Activated effector memory CD4-positive, alpha-beta T cell treated with Interleukin-2 at 50 U/mL for 16 hours (primary cell): ENCODE measurements at places on chromosomes 3 and 15.

- no peak for DNase-seq
These were observed 37.6 kb upstream of the ATP11B start for GRCh38 chr3:182755712-182756111.

DNA sequence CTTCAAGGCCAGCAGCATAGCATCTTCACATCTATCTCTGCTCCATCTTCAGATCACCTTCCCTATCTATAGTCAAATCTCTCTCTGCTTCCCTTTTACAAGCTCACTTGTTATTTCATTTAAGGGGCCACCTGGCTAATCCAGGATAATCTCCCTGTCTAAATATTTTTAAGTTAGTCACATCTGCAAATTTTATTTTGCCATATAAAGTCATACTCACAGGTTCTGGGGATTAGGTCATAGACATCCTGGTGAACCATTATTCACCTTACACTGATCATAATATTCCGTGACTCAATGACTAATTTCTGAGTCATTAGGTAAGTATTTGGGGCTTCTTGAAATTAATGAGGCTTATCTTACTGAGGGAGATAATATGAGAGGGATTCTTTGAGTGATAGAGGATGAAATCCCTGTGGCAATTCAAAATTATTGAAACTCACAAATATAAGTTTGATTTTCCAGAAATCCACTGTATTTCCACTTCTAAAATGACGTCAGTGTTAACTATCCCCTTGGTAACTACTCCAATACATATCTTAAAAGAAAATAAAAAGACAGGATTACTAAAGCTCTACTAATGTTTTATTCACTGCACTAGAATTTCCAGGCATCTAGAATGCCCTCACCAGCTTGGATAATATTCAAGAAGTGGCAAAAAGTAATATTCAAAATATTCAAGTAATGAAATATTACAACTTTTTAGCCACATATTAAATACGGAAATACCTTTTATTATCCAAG is 93.7 kb upstream of the RBMS3 start:
- DNase-seq = no peak

GRCh38 chr15:25778161-25778560 is 85.0 kb downstream of the ATP10A start:
- no peak for DNase-seq

DNA sequence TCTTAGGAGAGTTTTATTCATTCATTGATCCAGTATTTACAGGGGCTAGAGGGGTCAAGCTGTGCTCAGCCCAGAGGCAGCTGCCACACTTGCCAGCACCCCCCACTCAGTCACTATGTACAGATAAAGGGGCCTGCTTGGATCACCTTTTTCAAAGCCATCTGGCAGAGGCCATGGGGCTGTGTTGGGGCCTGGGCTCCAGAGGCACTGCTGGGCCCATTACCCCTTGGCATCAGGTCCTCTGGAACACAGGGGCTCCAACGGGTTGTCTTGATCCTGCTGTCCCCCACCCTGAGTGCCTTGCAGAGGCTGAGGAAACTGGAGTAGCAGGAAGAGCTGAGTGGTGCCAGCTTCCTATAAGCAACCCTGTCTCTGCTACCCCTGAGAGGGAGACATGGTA is 43.9 kb downstream of the SEMA3G start:
- DNase-seq = no peak

- DNase-seq = no peak
These were observed 30.4 kb downstream of the VGLL3 start for GRCh38 chr3:86960550-86960949.

DNA sequence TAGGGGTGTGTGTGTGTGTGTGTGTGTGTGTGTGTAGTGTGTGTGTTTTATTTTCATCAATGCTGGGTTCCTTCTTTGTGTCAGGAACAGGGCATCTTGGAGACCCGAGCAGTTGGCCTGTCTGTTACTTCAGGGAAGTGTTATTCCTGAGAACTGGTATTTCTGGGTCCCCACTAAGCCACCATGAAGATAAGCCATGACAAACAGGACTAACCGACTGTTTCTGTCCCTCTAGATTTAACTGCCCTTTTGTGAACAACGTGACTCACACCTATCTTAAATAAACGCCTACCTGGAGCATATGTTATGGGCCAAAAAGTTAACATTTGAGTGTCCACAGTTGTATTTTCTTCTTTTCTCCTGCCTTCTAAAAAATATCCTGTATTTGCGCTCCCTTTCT is 19.5 kb downstream of the SIDT1 start:
- DNase-seq = no peak

- no peak for DNase-seq
These were observed 7.4 kb downstream of the RRP9 start for GRCh38 chr3:51934139-51934850.

DNA sequence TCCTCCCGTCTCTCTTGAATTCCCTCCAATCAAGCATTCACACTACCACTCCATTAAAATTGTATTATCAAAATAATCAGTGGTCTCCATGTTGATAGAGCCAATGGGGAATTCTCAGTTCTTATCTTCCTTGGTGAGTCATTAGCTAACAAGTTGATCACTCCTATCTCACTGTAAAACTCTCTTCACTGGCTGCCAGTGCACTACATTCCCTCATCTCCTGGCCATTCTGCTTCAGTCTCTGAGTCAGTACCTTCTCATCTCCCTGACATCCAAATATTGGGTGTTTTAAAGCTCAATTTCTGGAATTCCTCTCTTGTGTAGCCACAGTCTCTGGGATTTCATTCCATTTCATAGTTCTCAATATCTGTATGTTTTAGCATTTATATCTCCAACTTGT is 175.2 kb downstream of the ALDH1A2 start:
- no peak for DNase-seq

GRCh38 chr15:25738171-25738965 is 124.8 kb downstream of the ATP10A start:
- no peak for DNase-seq

DNA sequence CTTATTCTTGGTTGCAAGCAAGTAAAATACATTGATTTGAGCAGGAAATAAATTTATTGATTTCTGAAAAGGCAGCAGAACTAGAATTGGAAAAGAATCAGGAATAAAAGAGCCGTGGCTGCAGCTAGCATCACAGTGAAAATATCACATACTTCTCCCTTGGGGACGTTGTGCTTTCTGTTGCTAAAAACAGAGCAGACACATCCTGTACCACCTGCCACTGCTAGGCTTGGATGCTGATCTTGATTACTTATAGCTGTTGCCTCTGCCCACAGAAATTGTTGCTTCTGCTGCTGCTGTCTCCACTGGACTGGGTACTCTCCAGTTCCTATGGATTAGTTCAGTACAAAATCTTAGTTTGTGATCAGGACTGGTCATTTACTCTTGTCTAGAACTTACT is 283.8 kb downstream of the C3orf38 start:
- no peak for DNase-seq

GRCh38 chr15:41150279-41150678 is 34.2 kb upstream of the INO80 start:
- no peak for DNase-seq

DNA sequence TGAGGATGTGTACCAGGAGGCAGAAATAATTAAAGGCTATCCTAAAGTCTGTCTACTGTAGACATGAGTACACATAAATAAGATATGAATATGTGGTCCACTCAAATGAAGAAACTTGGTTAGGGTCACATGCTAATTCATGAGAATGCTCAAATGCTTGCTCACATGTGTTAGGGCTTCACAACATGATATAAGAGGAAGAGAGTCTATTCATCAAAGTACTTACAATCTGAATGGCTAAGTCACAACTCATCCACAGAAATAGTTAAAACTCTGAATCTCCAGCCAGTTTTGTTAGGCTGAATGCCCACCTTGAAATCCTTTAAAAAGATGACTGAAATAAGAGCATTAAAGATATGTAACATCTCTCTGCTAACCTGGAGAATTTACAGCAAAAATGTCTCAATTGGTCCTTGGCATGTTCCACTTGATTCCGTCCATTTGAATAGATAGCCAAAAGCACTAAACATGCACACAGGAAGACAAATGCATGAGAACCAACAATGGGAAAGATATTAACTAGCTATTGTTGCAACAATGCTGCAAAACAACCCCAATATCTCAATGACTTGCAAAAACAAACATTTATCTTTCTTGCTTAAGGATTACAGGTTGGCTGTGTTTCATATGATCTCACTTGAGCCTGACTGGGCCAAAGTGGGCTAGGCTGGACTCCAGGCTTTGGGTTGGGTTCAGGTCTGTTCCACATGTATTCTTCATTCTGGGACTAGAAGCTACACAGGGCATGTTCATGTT is 10.6 kb upstream of the TBC1D5 start:
- no peak for DNase-seq

DNA sequence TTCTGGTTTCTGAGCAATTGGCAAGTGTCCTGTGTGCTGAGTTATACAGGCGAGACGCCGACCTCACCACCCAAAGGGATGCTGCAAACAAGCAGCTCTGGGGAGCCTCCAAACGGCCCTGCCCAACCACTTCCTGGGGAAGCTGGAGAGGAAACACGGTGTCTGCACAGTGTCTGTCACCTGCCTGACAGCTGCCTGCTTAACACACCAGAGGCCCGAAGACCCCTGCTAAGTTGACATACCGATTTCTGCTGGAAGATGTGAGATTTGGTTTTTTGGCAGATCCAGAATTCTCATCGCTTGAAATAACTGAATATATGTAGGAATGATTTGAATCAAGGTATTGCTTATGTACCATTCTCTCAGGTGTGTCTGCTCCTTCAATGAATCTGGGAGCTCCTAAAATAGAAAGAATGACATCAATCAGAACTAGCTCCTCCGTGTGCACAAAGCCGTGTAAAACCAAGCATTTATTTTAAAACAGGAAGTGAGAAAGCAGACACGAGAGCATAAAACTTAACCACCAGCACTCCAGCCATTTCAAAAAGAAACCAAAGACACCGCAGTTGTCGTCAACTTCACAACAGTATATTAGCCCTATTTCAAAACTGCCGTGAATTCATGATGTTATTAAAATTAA is 27.2 kb downstream of the LRRC2 start:
- DNase-seq = peak; percentile 86

DNA sequence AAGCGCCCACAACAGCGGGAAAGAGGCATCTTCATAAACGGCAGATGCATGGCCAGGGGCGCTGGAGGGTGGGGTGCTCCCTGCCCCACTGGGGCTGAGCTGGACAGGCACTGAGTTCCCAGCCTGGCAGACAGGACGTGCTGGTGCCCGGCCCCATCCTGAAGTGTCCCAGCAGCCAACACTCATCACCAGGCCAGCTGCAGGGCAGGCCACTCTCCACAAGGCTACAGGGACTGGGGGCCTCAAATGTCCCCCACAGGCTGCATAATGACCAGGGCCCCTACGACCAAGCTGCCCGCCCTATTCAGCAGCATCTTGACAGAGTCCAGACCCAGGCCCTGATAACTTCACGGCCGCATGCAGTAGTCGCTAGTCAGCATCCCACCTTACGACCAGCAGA is 124.1 kb upstream of the IQSEC1 start:
- DNase-seq = no peak

GRCh38 chr3:15051531-15051930 is 13.6 kb downstream of the MRPS25 start:
- peak; percentile 9 for DNase-seq

- DNase-seq = no peak
These were observed 385.6 kb downstream of the SHQ1 start for GRCh38 chr3:72462595-72463011.

GRCh38 chr15:70301396-70301795 is 203.7 kb upstream of the TLE3 start:
- DNase-seq = no peak

GRCh38 chr3:131795390-131796090 is 239.3 kb downstream of the CPNE4 start:
- no peak for DNase-seq

DNA sequence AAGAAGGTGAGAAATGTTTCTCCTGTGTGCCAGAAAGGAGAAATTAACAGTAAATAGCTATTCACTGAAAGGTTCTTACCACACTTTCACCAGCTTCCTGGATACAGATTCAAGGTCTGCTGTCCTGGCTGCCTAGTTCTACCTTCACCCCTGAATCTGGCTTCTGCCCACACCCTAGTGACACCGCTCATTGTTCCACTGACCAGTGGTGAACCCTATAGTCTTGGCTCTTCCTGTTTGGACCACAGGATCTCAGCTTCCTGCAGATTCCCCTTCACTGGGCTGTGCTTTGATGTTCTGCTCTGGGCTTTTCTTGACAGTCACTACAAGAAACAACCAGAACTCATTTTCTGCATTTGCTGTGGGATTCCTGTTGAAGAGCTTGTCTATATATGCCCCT is 250.0 kb downstream of the XXYLT1 start:
- no peak for DNase-seq

DNA sequence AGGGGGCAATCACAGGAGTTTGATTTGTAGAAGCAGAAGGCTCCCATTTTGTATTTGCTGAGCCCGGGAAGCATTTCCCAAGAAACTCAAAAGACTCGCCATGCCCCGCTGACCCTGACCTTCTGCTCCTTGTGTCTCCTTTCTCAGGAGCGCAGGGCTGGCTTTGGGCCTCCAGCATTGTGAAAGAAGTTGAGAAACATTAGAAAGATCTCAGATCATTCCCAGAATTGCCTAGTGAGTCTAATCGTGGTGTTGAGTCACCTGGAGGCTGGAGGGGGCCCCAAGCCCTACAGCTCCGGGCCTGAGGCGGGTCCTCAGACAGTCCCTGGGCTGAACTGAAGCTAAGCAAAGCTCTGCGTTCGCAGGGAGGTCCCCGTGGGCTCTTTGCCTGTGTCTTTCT is 10.9 kb upstream of the PIGZ start:
- no peak for DNase-seq

GRCh38 chr15:94411285-94411684 is 179.9 kb downstream of the MCTP2 start:
- no peak for DNase-seq

DNA sequence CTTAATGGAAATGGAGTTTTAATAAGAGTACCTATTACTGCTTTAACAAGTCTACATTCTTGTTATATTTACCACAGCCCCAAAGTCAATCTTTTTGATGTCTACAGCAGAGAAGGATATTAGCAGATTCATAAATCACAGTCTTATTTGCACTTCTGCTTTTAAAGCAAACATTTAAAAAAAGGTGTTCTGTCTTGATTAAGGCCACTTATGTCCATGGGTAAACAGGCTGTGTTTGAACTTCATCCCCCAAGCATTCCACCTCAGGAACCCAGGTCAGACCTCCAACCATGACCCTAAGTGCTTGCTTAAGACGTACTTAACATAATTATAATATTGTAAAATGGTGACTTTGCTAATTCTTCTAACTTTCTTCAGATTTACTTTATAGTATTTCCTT is 113.4 kb downstream of the CMSS1 start:
- no peak for DNase-seq

DNA sequence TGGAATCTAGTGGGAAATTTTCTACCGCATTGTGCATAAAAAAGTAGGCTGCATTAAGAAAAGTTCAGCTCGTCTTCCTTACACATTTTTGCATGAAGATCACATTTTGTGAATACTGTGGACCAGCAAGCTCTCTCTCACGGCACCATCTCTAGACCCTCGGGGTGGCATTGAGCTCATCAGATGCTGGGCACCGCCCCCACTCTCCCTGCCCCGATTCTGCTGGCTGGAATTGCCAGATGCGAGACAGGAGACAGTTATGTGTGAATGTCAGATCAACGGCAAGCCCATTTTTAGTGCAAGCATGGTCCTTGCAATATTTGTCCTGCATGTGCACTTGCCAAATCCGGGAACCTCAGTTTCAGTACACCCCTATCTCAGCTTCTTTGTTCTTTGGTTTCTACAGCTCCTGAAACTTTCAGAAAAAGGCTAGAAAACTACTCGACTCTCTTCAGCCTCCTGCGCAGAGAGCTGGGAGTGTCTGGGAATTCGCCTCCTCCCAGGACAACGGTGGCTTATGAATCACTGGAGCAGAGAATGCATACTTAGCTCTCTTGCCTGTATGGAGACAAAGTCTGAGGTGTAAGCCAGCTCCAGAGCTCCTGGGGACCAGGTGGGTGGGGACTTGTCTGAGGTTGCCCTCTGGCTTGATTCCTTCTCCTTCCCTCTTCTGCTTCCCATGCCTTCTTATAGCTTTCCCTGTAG is 285.2 kb upstream of the ATP10A start:
- no peak for DNase-seq
